CD4-positive, alpha-beta T cell treated with Interleukin-4 for 4 hours (primary cell): ENCODE measurements at places on chromosomes 16 and 17.

DNA sequence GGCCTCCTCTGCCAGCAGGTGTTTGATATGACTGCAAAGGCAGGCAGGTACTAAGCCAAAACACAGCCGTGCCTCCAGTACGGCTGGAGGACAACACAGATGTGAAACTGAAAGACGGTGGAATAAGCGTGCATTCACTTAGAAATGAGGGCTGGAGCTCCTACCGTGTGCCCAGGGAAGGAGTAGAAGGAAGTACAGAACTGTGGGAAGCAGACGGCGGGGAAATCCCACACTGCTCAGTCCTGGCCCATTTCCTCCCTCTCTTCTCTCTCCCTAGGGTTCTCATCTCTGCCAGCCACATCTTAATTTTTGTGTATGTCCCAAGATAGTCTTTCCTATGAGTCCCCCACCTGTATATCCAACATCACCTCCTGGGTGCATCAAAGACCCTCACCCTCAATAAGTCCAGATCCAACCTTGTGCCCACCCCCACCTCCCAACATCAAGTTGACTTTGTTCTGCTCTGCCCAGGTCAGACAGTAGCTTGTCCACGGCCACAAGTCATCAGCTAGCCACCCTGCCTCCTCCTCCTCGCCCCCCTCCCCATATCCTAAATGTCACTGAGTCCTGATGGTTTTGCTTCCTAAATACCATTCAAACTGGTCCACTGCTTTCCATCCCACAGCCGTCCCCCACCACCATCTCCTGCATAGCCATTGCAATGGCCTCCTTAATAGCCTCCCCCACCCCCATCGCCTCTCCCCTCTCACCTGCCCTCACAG lies 77.1 kb upstream of the RPL38 start:
- DNase-seq, result no peak

DNA sequence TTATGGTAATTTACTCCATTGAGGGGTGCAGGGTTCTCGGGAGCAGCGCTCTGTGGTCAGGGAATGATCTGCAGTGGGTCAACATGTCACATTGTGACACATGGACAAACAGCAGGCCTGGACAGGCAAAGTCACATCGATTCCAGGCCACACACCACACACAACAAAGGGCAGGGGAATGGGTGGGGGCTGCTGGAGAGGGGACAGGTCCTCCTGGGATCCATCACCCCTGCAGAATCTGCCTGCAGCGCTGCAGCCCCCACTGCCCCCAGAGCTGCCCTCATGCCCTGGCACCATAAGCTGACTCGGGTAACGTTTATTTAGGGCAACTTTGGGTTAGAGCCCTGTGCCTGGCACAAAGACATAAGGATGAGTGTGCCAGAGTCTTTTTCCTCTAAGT lies 9.1 kb downstream of the PEMT start:
- no peak for DNase-seq

DNA sequence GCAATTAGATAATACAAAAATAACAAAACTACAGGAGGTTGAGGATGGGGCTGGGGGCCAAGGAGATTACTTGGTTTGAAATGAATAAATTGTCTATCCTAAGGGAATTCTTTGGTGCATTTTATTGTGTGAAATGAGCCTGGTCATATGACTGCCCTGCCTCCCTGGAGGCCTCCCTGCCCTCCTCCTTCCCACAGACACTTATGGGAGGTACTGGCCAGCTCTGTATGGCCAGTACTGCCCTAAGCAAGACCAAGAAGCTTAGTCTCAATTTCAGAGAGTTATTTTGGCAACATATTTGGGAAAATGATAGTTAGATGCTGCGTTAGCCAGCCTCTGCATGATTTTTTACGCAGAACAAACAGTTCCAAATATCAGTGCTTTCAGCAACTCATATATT lies 511.9 kb downstream of the WWOX start:
- DNase-seq, result no peak

DNA sequence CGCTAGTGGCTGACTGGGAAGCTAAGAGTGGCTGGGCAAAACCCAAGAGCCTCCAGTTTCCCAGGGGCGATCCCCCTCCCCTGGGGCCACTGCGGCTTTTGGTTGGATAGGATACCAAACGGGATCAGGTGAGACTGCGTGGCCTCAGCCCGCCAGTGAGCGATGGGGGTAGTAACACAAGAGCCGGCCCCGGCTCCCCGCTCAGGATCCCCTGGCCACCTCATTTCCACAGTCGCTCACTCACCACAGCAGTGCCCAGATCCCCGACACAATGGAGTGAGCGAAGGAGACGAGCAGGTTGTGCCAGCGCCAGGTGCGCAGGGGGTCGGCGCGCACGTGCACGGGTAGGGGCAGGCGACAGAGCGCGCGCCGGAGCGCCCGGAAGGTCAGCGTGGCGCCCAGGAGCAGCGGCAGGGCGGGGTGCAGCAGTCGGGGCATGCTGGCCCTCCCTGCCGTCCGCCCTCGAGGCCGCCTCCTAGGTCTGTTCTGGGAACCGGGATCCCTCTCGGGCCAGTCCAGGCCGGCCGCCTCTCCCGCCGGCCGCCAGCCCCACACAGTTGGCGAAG lies 290 bp downstream of the TLCD1 start:
- no peak for DNase-seq

DNA sequence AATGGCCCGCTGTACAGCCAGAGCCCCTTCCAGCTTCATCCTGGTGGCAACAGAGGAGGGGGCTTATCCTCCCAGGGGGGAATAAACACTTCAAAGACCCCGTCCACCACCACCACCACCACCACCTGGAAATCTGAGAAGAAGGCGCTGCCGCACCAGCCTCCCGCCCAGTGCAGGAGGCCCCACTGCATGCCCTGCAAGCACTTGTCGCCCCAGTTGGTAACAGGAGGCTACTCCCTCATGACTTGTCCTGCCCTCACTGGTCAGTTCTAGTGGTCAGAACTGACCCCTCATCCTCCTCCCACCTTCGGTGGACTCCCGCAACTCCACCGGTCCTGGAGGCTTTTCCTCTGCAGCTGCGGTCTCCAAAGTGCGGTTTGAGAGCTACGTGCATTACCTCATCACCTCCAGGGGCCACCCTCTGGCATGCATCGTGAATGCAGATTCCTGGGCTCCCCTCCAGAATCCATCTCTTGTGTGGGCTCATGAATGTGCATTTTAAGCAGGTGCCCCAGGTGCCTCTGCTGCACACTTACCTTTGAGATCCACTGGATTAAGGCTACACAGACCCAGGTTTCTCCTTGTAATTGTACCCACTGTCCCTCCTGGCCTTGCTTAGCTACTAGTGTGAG lies 71.8 kb downstream of the SRCIN1 start:
- no peak for DNase-seq

DNA sequence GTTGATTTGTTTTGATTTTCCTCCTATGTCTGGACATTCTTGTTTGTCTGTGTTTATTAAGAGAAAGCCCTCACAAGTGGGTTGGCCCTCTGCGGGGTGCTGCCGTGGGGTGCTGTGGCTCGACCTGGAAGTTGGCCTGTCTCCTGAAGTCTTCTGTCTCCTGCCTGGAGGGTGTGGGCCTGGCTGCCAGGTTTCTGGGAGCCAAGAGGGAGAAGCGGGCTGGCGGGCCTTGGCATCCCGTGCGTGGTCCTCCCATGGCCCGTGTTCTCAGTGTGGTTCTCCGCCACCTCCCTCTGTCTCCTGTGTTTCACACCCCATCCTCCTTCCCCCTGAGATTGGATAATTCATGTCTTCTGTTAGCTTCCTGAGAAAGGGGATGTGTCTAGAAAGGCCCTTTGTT lies 69.6 kb downstream of the RNF213 start:
- DNase-seq, result no peak

- no peak for DNase-seq
Measured at GRCh38 chr17:9421525-9421924, 154.1 kb downstream of the STX8 start.

- peak; percentile 27 for DNase-seq
Measured at GRCh38 chr16:89759746-89760340, 38.5 kb downstream of the ZNF276 start.

DNA sequence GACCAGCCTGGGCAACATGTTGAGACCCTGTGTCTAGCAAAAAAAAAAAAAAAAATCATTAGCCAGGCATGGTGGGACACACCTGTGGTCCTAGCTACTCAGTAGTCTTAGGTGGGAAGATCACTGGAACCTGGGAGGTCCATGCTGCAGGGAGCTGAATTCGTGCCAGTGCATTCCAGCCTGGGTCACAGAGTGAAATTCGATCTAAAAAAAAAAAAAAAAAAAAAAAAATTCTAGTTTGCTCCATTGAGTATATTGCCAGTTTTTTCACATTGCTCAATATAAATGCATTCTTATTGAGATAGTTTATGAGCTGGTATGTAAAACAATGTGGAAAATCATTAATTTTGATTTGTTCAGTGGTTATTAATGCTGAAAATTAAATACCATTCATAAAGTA lies 52.0 kb downstream of the ABHD15 start:
- DNase-seq, result no peak

GRCh38 chr16:83995754-83996153 lies 27.7 kb downstream of the NECAB2 start:
- DNase-seq, result no peak

GRCh38 chr16:81280393-81280792 lies 34.4 kb upstream of the GAN start:
- no peak for DNase-seq

GRCh38 chr17:74836191-74836590 lies 23.5 kb downstream of the GRIN2C start:
- no peak for DNase-seq

- peak; percentile 33 for DNase-seq
Measured at GRCh38 chr17:77425791-77426641, 285.2 kb downstream of the SEC14L1 start.

- DNase-seq, result no peak
Measured at GRCh38 chr17:6435051-6435450, at the start of gene AIPL1. Gene AIPL1, minus strand, starts transcription at chr17:6435121. Its CDS starts 17 bp downstream, at chr17:6435104.

- DNase-seq, result no peak
Measured at GRCh38 chr17:9251273-9251672, 230.0 kb downstream of the NTN1 start.

DNA sequence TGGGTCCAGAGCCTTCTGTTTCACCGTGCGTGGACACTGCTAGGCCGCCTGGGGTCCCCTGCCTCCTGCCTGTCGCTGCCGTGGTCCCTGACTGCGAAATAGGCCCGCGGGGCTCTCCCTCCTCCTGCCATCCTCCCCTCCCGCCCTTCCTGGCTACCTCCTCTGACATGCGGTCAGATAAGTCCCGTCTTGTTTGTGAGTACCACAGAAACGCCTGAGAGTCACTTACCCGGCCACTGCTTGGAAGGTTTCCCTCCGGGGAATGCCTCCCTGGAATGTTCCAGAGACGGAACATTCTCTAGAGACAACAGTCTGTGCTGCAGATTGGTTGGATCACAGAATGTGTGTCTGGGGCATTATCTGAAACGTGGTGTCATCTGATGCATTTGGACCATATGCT lies 22.7 kb downstream of the CIBAR2 start:
- DNase-seq, result no peak

DNA sequence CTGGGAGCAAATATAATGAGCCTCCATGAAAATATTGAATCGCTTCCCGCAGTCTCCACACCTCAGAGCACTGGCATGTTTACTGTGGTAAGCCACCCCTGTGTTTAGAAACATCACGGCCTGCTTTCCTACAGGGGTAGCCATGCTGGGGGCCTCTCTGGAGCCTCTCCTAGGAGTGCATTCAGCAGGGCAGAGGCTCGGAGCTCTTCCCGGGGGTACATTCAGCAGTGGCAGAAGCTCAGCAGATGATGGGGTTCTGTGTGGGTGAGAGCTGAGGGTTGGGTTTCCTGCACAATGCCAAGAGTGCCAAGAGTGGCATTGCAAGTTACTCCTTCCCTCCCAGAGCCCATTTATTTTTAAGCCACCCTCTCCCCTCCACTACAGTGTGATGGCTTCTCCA lies 386.6 kb downstream of the SEC14L1 start:
- no peak for DNase-seq

DNA sequence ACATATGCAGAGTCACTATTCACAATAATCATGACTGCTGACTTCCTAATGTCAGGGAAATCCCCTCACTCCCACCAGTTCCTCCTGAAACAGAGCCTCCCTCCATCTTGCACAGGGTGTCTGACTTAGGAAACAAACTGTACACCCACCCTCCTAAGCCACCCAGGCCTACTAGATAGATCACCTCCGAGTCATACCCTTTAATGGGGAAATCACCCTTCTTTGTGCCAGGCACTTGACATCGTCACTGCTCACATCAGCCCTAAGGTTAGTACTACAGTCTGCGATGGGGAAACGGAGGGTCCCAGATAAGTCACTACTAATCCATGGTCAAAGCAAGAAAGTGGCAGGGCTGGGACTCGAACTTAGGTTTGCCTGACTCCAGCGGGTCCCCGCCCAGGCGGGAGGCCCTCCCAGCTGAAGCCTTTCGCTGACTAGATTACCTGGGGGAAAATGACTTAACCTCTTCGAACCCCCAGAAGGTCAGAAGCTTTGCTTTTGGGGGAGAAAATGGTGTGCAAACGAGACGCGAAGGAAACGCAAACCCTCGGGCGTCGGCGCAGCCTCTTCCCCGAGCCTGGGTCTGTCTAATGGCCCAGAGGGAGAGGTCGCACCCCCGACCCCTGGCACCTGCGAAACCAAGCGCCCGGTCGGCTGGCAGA lies 3.4 kb upstream of the MLLT6 start:
- peak; percentile 88 for DNase-seq

- DNase-seq, result peak; percentile 51
Measured at GRCh38 chr17:82019690-82020571, 2.7 kb downstream of the CENPX start.

- no peak for DNase-seq
Measured at GRCh38 chr17:36742267-36743000, 141.1 kb downstream of the MRM1 start.

DNA sequence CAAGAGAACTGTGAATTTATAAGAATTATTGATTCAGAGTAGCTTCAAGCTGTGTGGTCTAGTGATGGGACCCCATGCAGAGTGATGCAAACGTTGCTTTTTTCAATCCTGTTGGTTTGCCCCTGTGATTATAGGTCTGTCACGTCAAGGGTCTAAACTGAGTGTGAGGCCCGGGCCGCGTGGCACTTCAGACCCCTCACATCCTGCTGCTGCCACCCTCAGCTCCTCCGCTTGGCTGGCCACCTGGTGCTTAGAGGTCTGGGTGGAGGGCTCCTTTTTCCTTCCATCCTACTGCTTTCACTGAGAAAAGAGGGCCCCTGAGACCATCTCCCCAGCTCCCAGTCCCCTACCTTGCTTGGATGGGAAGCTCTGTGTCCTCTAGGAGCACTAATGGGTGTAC lies 12.0 kb downstream of the MYL4 start:
- DNase-seq, result no peak

DNA sequence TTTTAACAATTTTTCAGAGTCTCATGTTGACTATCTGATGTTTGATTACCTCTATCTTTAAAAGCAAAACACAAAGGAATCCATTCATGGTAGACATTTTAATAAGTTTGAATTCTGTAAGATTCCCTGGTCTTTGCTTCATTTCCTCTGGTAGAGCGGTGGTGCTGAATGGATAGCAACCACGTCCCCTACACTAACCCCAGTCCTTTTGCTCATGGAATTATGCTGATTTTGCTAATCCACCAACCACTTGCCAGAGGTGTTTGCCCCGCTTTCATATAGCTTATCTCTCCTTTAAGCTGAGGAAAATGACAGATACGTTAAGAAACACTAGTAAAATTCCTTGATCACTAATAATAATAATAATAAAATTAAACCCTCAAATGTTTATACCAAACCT lies 9.5 kb downstream of the KCNJ16 start:
- DNase-seq, result no peak
